Activated T-cell treated with anti-CD3 and anti-CD28 coated beads, Interleukin-2, amount 50 U/mL, for 4 hours (primary cell): ENCODE measurements at places on chromosomes 4 and X.

DNA sequence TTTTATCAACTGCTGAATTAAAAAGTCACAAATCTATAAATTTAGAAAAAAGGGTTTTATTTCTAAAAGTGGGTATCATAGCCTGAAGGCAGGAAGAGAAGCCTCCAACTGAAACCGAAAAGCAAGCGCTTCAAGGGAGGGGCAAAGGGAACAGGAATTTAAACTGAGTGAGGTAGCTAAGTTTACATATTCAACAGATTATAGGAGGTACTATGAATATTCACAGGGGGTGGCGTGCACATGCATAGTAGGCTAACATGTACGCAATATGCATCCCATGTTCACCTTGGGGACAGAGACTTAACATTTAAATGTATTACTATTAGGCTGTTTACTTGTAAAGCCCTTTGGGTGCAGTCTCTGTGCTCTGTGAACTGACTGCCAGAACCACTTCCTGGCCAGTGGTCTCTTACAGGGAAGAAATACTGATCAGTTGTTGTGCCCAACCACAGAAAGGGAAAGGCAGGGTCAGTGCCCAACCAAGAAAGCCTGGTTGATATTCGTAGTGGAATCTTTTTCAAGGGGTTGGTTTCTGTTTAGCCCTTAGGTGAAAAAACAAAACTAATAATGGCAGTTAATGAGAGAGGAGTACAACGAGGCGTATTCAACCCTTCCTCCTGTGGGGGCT, 168.7 kb upstream of the GALNTL6 start:
- DNase-seq = no peak

- no peak for DNase-seq
Measured at GRCh38 chr4:17280261-17281018, 231.4 kb downstream of the QDPR start.

GRCh38 chr4:6884341-6884870, 25.2 kb upstream of the TBC1D14 start:
- DNase-seq = no peak

DNA sequence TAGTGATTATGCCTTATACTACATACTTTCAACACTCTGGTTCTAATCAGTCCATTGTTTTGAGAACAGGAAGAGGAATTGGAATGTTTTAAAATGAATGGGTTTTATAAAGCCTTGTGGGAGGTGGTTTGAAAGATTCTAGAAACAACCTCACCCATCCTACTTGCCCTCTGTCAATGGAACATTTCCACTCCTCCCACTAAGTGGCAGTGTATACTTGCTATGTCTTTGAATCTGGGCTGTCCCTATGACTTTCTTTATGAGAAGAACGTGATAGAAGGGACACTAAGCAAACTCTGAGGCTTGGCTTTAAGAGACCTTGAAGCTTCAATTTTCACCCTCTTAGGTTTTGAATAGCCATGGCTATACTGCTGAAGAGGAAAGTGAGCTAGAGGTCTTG, 611.2 kb downstream of the PPP4R3C start:
- no peak for DNase-seq

DNA sequence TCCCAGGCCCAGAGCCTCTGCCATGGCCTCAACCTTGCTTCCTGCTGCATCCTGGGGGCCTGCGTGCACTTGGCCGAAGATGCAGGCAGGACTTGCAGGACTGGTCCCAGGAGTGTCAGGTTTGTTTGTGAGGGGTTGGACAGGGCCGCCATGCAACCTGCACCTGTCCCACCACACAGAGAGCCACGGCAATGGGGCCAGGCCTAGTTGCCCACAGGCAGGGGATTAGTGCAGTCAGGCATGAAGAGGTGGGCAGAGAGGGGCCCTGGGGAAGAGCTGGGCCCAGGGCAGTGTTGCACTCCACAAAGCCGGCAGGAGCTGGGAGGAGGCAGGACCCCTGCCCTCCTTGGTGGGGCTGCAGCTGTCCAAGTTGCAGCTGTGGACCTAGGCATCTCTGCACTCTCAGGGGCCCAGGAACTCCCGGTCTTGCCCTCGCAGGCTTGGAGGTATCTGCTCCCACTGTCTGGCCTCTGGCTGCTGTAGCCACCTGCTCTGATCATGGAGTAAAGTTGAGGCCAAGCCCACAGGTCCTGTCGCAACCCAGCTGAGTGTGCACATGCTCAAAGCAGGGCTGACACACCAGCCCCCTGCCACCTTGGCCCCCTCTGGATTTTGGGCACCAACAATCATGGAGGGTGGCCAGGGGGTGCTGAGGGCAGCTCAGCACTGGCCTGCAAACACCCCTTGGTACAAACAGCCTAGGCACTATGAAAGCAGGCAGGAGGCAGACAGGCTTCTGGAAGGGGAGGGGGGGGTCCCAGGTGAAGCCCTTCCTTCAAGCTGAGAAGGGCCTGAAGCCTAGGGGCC, 190.4 kb upstream of the PCDH10 start:
- DNase-seq = no peak

DNA sequence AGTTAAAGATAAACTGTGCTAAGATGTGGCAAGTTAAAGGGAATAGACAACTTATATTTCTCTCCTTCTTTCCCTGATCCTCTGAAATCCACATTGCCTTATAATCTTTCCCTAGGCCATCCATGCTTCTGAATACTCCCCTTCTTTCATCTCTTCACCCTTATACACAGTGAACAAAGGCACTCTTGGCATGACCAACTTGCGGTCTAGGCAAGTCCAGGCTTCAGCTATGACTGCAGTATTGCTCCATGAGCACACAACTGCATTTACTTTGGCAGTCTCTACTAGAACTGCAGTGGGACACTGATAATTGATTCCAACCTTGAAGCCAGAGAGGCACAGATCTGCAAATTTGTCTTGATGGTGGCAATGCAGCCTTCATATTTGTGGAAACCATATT, 24.2 kb upstream of the UBA6 start:
- no peak for DNase-seq

DNA sequence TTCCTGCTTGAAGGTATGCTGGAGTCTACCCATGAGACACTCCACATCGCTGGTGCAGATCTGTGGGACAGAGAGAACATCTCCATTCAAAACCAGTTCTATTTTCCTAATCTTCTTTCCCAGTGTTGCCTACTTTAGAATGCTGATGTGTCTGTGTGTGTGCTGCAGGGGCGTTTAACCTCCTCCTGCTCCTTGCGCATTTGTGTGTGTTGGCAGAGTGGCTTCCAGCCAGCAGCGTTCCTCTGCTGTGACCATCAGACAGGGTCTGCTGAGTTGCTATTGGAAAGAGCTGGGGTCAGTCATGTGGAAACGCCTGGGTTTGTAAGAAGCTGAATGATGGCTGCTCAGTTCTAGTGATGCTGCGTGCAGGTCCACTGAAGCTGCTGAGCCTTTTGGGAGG, 223.6 kb downstream of the RBMX2 start:
- DNase-seq = no peak

- DNase-seq = no peak
Measured at GRCh38 chr4:175252642-175253041, 334.5 kb downstream of the ADAM29 start.

GRCh38 chr4:4519297-4519894, 22.5 kb downstream of the STX18 start:
- DNase-seq = no peak

GRCh38 chr4:1246901-1247863, 1.7 kb downstream of the CTBP1 start:
- no peak for DNase-seq
